ENCODE measurements at places on chromosomes 2 and 18. TPM values are rescaled to one million over a fixed set of nuclear protein-coding genes. Genes with fewer than 3 reads are reported as not detected.
A peak's percentile ranks its signal among the peaks of the same experiment; 100 is the strongest.

LYG2 gene
- not detected for total RNA-seq

ATP8B1 gene
- not detected for total RNA-seq

ZBTB7C gene
- total RNA-seq = 0.81 TPM

MFSD6 gene
- 36.6 TPM for total RNA-seq

DNA sequence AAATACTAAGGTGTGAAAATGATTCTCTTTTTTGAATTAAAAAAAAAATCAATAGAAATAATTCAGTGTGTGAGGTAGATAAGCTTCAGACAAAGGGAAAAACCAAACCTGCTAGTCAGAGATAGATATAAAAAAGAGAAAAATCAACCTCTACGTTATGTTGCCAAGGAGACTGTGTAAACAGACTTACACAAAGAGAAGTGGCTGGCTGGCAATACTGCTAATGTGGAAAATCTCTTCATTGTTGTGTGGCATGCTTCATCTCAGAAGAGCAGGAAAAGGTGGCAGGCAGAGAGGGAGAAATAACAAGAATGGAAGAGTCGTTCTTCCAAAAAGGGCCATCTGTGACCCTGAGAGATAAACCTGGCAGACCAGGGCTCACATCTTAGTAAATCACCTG lies 200.8 kb downstream of the SLC8A1 start:
- no peak for DNase-seq

GRCh38 chr18:26714739-26715138 lies 150.8 kb downstream of the AQP4 start:
- DNase-seq = peak; percentile 22

DNA sequence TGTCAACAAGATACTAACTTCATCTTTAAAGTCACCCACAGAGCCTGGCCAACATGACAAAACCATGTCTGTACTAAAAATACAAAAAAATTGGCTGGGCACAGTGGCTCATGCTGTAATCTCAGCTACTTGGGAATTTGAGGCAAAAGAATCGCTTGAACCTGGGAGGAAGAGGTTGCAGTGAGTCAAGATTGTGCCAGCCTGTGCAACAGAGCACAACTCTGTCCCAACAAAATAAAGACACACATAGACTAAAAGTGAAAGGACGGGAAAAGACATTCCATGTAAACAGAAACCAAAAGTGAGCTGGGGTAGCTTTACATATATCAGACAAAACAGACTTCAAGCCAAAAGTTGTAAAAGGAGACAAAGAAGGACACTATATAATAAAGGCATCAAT lies 34.8 kb downstream of the USP34 start:
- DNase-seq = no peak

DNA sequence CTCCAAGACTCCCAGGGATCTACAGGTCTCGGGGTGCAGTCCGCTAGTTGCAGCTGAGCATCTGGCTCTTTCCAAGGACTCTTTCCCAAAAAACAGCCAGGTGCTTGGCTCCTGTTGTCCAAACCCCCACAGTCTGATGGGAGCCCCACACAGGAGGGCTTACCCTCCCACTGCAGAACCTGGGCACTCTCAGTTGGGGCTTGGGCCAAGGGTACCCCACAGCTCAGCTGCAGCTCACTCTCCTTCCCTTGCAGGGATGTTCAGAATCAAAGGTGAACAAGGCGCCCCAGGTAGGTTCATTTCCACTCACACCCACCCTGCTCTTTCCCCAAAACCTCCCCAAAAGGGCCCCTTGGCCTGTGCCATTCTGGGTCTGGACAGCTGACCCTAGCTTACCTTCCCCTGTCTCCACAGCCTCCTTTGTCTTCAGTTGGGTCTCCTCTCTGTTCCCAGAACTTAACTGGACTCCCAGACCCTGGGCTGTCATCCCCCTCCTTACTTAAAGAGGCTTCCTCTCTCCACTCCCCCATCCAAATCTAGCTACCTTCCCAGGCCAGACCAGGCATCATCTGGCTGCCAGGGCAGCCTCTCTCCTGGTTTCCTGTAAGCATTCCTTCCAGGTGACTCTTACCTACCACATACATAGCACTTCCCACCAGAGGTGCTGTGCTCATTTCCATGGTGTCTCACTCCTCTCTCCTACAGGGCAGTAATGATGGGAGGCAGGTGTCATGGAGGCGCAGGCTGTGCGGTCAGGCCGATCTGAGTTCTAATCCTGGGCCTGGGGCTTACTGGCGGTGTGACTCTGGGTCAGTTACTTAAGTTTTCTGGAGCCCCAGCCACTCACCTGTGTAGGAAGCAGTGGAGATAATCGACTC lies 29.5 kb downstream of the MARCO start:
- no peak for DNase-seq

GRCh38 chr2:43218702-43219382 lies 7.6 kb downstream of the ZFP36L2 start:
- peak; percentile 89 for DNase-seq

GRCh38 chr2:69817729-69818501 lies 11.5 kb upstream of the GMCL1 start:
- no peak for DNase-seq

DNA sequence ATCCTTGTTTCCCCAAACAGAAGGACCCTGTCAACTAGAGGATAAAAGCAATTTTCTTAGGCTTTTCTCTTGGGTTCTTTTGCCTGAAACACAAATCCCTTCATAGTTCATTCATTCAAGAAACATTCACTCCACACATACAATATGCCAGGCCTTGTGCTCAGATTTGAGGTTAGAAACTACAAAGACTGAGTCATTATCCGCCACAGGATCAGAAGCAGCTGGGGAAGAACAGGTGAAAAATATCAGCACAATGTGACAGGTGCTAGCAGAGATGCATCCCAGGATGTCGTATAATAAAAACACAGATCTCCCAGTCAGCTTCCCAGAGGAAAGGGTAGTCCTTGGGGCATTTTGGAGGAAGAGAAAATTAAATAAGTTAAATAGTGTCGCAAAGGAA lies 172.4 kb downstream of the LRATD1 start:
- DNase-seq = no peak

- DNase-seq = no peak
These were observed 5.5 kb downstream of the SYT4 start for GRCh38 chr18:43271593-43272432.

GRCh38 chr2:204239411-204240165 lies 303.0 kb downstream of the ICOS start:
- DNase-seq = no peak

DNA sequence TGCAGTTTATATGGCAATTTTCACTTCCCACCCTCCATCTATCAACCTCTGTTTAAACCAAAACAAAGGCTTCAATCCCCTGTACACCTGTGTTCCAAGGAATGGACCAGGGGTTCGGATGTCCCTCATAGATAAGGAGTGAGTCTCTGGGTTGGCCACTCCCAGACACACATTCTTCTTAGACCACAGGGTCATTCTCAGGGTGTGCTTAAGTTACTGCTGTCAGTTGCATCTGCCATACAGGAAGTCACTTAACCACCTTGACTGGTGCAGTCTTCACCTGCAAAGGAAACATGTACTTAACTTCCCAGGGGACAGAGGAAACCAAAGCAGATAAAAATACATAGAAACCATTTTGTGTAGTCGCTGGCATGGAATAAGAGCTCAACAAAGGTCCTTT lies 151.0 kb upstream of the NDUFV2 start:
- no peak for DNase-seq

GRCh38 chr2:54549917-54550518 lies 93.9 kb downstream of the SPTBN1 start:
- no peak for DNase-seq

DNA sequence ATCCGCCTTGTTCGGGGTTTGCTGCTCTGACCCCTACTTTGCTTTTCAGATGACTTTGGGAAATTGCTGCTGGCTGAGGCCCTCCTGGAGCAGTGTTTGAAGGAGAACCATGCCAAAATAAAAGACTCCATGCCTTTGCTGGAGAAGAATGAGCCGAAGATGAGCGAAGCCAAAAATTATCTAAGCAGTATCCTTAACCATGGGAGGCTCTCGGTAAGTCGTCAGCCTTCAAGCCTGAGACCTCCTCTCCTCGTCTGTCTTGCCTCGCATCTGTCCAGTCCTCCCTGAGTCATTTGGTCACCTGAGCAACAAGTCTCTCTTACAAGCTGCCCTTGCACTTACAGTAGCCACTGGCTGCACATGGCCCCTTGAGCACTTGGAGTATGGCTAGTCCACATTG lies 34.7 kb upstream of the MCFD2 start:
- no peak for DNase-seq

DNA sequence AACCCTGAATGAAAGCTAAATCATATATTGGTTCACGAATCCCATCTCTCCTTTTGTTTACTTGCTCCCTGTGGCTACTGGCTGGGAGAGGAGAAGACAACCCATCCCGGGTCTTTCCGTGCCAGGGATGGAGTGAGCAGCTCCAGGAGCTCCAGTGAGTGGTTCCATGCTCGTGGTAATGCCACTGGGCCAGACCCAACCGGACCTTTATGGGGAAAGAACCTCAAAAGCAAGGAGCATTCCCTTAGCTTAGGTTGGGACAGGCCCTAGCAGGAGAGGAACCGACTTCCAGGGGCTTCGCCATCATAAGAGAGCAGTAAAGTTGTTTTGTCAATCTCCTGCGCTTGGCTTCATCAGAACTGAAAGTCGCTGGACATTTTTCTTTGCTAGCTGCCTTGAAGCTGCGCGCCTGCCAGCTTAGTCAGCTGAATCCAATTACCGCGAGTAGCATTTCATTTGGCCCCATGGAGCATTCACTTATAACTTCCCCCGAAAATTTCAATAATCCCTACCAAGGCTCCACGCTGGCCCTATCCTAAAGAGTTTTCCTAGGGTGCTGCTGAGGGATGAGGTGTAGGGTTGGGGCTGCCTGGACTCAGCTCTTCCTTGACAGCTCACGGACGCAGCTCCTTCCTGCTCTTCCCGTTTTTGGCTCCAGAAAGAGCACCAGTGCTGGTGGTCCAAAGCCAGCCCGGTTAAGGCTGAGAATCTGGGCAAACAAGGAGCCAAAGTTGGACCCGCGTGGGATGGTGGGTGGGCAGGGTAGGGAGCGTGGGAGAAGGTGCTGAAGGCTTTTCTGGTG lies 4.9 kb downstream of the HOXD3 start:
- DNase-seq = no peak

Measured in activated CD4-positive, alpha-beta memory T cell treated with anti-CD3 and anti-CD28 coated beads, Interleukin-2, amount 10 ng/mL, durations not matched to agents 7 days and 5 days (primary cell).